ENCODE measurements at places on chromosomes 16 and 17. TPM values are rescaled to one million over a fixed set of nuclear protein-coding genes. Genes with fewer than 3 reads are reported as not detected.
A peak's percentile ranks its signal among the peaks of the same experiment; 100 is the strongest.

The SDR42E1 gene
- 5.9 TPM for total RNA-seq

The TBX4 gene
- total RNA-seq: not detected

The EFNB3 gene
- total RNA-seq: 0.95 TPM

- DNase-seq: no peak
Measured at GRCh38 chr16:87273471-87274030, 43.6 kb downstream of the C16orf95 start.

- DNase-seq: peak; percentile 81
Measured at GRCh38 chr17:352421-353212, at the start of gene RPH3AL. Gene RPH3AL (minus strand): TSS chr17:352807. CDS start chr17:327543, 25,264 bp downstream.

- no peak for DNase-seq
Measured at GRCh38 chr17:55444471-55445441, 23.1 kb upstream of the MMD start.

DNA sequence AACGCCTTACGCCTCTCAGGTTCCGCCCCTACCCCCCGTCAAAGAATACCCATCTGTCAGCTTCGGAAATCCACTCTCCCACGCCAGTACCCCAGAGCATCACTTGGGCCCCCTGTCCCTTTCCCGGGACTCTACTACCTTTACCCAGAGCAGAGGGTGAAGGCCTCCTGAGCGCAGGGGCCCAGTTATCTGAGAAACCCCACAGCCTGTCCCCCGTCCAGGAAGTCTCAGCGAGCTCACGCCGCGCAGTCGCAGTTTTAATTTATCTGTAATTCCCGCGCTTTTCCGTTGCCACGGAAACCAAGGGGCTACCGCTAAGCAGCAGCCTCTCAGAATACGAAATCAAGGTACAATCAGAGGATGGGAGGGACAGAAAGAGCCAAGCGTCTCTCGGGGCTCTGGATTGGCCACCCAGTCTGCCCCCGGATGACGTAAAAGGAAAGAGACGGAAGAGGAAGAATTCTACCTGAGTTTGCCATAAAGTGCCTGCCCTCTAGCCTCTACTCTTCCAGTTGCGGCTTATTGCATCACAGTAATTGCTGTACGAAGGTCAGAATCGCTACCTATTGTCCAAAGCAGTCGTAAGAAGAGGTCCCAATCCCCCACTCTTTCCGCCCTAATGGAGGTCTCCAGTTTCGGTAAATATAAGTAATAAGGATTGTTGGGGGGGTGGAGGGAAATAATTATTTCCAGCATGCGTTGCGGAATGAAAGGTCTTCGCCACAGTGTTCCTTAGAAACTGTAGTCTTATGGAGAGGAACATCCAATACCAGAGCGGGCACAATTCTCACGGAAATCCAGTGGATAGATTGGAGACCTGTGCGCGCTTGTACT, at the start of gene BRCA1:
TSS of gene BRCA1 (minus strand) at position 232 of the 834 bp plus-strand sequence. CDS start 1,268 bp downstream, outside the sequence.
- DNase-seq: peak; percentile 91

GRCh38 chr17:57521606-57522005, 223.5 kb downstream of the CCDC182 start:
- DNase-seq: no peak

- peak; percentile 88 for DNase-seq
Measured at GRCh38 chr17:40548982-40549685, 16.1 kb downstream of the CCR7 start.

DNA sequence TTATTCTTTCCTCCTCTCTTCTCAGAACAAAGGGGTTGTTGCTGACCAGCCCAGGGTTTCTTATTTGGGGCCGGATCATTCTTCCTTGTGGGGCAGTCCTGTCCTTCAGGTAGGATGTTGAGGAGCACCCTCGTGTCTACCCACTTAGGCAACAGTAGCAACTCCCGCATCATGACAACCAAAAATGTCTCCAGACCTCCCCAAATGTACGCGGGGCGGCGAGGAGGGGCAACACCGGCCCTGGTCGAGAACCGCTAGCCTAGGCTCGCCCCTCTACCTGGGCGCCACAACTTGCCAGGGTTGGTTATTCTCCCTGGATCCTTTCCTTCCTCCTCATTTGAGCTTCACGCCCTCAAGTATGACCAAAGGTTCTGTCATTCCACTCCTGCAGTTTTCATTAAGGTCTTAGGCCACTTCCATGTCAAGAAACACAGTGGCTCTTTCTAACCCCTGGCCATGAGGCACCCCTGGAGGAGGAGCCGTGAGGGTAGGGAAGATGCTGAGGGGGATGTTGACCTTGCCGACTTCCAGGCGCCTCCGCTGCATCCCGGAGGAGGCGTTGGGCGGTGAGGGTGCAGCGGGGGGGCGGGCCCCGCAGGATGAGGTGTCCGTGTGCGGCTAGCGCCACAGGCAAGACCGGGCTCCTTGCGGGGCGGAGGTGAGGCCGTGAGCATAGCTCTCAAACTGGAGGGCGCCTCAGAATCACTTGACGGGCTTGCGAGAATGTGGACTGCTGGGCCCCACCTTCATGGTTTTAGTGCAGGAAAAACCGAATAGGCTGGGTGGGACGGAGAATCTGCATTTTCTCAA, 712 bp upstream of the SPECC1 start:
- DNase-seq: no peak

- DNase-seq: no peak
Measured at GRCh38 chr16:89344458-89344834, 126.9 kb downstream of the ZNF778 start.
